ENCODE measurements at places on chromosomes 13 and 19.

GRCh38 chr13:45863709-45864590 lies 12.4 kb upstream of the SIAH3 start:
- peak; percentile 26 for DNase-seq

DNA sequence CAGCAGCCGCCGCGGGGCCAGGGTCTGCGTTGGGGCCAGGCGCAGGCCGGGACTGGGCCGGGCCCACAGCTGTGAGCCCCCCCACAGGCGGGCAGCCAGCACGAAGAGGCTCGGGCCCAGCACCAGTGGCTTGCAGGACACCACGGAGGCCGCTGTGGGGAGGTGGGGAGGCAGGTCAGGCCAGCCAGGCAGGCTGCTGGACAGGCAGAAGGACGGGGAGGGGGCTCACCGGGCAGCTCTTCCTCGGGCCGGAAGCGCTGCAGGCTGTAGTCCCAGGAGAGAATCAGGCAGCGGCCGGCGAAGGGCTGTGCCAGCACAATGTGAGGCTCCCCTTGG lies 8.3 kb downstream of the LGI4 start:
- DNase-seq = no peak

DNA sequence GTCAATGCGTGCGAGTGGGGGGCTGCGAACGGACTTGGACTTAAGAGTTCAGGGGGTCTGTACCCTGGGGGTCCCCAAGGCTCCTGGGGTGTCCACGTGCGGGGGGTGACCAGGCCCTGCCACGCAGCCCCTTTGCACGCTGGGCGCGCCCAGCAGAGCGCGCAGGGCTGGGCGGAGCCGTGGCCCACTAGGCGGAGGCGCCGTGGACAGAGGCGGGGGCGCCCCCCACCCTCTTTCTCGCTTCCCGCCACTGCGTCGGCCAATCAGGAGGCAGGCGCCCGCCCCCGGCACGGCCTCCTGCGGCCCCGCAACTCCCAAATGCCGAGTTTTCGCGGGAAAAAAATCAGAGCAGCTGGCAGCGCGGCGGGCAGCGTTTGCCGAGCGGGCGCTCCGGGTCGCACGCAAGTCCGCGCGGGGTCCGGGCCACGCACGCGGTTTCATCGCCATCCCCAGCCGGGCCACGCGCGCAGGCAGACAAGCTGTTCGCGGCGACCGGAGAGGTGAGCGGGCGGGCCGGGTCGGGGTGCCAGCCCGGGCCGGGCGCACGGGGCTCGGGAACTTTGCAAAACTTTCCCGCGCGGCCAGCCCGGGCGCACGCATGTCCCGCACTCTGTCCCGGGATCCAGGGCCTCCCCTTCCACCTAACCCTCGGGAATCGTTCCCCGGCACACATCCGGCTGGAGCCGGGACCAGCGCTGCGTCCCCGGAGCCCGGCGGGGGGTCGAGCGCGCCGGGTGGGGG lies at the start of gene UHRF1:
Gene UHRF1 (plus strand): TSS at position 346 of the 741 bp plus-strand sequence. CDS start 1,385 bp downstream, outside the sequence.
- DNase-seq = peak; percentile 54

DNA sequence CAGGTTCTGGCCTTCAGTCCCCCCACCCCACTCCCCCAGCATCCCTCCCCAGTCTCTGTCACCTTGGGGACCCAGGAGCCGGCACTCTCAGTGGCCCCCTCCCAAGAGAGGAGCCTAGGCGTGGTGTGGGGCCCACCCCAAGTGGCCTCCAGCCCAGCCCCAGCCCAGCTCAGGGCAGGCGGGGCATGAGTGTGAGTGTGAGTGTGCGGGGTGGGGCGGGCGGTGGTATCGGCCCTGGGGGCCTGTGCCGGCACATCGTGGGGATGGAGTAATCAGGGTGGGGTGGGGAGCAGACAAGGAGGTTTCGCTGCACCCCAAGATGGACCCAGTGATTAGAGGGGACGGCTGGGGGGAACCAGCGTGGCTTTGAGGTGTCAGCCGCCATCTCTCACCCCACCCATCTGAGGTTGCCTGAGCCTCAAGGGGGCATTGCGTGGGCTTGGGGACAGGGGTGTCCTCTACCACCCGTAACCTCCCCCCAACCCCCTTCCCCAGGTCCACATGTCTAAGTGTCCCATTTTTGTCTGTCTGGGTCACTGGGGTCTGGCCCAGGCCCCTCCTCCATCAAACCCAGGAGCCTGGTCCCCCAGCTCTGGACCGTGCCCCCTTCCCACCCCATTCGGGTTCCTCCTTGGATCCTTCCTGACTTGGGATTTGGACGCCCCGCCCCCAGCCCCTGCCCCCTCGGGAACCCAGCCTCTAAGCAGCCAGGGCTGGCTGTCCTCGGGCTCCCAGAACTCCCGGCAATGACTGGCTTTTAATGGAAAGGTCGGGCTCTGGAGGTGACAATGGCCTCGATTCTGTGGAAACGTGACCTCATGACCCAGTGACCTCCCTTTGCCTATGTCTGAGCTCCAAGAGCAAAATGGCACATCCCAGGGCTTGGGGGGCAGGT lies 6.9 kb upstream of the SULT2B1 start:
- DNase-seq = no peak

DNA sequence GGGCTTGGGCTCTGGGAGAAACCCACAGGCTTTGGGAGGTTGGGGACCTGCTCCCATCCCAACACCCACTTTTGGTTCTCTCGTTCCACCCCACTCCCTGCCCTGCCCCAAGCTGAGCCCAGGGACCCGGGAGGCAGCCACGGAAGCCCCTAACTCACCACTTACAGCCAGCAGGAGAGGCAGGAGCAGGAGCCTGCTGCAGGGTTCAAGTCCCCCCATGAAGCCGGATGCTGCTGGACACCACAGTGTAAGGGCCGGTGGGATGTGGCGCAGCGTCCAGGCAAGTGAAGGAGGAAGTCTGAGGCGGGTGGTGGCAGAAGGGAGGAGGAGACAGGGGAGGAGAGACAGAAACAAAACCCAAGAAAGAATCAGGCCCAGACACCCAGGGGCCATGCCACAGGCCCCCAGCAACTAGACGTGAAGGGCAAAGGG lies at the start of gene TYROBP:
Gene TYROBP (minus strand): TSS at position 286 of the 432 bp plus-strand sequence. CDS start 67 bp downstream, at position 219.
- DNase-seq = no peak

GRCh38 chr19:17743874-17744580 lies 7.2 kb upstream of the FCHO1 start:
- no peak for DNase-seq

DNA sequence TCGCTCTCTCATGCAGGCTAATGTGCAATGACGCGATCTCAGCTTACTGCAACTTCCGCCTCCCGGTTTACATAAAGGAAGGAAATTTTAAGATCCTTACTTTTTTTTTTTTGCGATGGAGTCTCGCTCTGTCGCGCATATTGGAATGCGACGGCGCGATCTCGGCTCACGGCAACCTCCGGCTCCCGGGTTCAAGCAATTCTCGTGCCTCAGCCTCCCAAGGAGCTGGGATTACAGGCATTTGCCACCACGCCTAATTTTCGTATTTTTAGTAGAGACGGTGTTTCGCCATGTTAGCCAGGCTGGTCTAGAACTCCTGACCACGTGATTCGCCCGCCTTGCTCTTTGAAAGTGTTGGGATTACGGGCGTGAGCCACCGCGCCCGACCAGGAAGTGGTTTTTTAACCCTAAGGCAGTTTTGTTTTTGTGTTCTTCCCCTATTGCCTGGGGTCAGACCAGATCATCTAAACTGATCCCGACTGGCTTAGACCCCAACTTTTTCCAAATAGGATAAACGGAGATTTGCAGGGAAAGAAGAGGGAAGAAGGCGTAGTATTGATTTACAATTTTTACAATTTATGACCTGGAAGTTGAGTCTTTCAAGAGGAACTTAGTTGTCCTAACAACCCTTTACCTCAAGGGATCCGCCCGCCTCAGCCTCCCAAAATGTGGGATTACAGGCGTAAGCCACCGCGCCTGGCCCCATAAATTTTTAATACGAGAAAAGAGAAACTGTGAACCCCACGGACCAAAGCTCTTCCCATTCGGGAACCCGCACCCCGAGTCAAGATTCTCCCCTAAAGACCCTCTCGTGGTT lies 142.0 kb downstream of the ZNF737 start:
- no peak for DNase-seq

DNA sequence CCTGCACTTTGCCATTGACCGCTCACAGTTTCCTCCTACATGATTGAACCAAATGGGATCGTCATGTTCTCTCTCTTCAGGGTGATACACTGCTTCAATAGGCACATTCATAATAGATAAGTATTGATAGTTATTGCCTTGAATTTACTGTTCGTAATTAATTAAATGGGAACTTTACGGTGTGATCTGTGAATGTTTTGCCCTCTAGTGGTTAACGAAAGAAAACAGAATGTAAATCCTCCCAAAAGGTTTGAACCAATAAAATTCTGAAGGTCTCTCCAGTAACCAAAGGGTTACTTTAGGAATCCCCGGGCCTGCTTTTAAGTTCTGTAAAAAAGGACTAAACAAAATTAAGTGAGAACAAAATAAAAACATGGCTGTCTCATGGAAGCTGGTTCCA lies 389.3 kb downstream of the DACH1 start:
- DNase-seq = no peak

DNA sequence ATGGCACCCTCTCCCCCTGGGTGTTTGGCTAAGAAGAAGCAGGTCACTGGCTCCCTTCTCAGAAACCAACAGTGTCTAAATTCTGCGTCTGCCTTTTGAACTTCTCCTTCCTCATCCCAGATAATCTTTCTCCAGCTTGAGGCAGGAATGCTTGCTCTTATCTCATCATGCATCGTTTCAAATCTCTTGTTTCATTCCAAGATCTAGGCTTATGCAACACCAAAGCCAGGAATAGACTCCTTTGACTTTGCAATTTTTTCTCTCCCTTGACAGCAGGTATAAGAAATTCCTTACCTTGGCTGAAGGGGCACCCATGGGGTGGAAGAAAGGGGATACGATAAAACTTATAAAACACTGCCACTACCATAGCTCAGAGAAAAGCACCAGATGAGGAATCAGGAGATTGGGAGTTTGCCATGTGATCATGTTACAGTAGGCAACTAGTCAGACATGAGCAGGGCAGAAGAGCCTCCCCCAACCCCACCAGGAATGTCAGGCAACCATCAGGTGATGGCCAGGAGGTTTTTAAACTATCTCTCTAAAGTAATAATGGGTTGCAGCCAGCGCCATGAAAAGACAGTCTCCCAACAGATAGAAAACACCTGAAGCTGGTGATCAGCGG lies 498.9 kb downstream of the KLF12 start:
- DNase-seq = no peak

DNA sequence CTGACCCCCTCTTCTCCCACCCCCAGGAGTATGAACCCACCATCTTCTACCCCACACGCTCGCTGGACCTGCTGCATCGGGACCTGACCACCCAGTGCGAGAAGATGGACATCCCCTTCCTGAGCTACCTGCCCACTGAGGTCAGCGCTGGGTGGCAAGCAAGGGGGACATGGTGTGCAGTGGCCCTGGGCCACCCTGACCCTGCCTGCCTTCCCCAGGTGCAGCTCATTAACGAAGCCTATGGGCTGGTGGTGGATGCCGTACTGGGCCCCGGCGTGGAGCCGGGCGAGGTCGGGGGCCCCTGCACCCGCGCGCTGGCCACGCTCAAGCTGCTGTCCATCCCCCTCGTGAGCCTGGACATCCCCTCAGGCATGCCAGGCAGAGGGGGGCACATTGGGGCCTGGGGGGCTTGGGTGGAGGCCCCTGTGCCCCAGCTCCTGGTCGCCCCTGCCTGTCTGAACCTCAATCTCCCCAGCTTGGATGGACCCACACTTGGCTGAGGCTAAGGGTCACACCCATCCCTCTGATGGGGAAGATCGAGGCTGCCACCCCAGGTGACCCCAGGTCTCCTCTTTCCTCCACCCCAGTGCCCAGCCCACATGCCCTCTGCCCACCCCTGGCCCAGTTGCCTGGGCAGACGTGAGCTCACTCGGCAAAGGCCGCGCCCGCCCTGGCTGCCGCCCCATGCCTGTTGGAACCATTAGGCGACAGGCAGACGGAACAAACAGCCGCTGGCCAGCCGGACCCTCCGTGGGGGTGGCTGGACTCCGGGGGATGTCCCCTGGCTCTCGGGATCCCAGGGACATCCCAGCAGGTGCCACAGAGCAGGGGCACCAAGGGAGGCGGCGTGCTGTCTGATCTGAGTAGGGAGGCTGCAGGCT lies 2.5 kb upstream of the CILP2 start:
- DNase-seq = no peak

- peak; percentile 23 for DNase-seq
Observed at GRCh38 chr19:10471909-10472308, 31.2 kb downstream of the KEAP1 start.

GRCh38 chr19:50837300-50837699 lies 3.9 kb upstream of the KLK15 start:
- no peak for DNase-seq

- no peak for DNase-seq
Observed at GRCh38 chr13:41590122-41590521, 132.8 kb downstream of the RGCC start.

- no peak for DNase-seq
Observed at GRCh38 chr19:51399231-51399630, 8.8 kb upstream of the C19orf84 start.

DNA sequence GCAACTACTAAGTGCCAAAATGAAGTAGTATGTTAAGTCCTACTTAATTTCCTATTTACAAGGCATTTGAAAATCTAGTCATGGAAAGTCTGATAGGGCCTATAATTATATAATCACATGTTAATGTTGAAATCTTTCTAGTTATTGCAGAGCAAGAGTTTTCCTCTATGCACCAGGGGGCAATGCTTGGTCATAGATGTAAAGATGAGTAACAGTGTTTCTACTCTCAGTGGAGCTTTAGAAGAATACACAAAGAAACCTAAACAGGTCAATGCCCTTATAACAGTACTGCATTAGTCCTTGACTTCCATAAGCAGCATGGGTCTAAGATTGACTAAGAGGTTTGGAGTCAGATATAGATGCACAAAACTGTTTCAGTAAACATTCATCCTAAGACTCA lies 218.7 kb downstream of the KCTD12 start:
- peak; percentile 35 for DNase-seq

DNA sequence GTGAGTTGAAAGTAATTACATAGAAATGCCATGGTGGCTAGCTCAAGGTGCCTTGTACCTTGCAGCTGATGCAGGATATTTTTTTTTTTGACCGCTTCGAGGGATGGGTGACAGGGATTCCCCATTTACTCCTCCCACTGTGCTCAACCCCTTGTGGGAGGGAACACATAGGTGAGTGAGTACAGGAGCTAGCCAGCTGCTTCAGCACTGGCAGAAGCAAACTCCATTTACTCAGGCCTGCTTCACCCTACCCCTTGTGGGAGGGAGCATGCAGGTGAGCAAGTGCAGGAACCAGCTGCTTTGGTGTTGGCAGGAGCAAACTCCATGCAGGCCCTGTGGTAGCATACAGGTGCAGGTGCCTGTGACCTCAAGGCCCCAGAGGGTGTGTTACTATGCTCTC lies 330.1 kb downstream of the TDRD3 start:
- DNase-seq = no peak

DNA sequence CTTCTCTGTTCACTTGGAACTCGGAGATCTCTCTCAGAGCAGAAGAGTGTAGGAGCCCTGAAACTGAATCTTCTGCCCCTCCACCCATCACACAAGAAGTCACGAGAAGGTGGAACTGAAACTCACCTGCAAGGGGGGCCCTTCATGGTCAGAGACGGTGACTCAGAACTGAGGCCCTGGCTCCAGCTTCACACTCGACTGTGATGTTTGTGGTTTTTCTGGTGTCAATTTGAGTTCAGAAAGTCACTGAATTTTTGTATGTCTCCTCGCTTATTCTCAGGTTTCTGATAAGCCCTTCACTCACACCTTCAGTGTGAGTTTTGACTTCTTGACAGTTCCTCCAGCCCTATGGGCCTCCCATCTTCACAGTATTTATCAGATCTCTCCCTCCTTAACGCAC lies 23.1 kb downstream of the SIGLEC5 start:
- no peak for DNase-seq

- DNase-seq = no peak
Observed at GRCh38 chr13:75533861-75534260, 3.8 kb downstream of the COMMD6 start.
